ENCODE measurements at places on chromosomes 2 and 18.
A peak's percentile ranks its signal among the peaks of the same experiment; 100 is the strongest.

- no peak for DNase-seq
These were observed 534.9 kb upstream of the TNP1 start for GRCh38 chr2:217394510-217395351.

DNA sequence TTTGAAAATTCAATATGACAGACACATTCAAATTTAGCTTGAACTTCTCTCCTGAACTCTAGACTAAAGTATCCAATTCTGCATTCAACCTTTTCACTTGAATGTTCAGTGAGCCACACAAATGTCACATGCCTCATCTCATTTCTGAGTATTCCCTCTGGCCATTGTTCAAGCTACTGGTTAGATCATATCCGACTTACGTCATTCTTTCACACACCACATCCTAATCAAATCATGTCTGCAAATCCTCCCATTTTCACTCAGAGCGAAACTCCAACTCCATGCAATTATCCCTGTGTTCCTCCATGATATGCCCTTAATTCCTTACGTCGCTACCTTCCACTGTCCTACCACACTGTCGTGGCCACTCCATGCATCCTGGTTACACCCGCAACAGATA lies 425.1 kb downstream of the CBLN2 start:
- DNase-seq: no peak

DNA sequence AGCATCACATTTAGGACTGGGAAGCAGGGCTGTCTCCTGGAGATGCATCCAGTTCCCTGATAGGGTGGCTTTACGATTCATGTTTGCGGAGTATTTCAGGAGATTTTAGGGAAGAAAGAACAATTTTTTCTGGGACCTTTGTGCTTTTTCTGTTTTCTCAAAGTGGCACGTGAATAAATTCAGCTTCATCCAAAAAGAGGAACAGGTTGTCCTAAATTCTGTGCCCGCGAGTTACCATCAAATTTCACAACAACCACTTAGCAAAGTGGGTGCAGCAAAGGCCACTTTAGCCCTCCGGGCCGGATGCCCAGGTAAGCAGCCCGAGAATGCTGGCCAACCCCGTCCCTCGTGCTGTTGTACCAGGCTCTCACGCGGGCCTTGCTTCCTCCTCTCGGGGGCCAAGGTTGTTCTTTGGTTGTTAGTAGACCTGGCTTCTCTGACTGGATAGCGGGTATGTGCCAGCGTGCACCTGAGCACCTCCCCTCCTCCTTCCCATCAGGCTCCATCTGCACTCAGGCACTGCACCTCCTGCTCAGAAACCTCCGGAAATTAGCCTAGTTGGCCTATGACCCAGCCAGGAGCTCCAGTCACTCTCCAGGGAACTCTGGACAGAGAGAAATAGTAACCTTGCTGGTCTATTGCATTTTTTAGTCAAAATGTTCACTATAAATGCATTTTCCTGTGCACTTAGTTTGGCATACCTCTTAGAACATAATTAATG lies 83.0 kb downstream of the CMPK2 start:
- DNase-seq: no peak

DNA sequence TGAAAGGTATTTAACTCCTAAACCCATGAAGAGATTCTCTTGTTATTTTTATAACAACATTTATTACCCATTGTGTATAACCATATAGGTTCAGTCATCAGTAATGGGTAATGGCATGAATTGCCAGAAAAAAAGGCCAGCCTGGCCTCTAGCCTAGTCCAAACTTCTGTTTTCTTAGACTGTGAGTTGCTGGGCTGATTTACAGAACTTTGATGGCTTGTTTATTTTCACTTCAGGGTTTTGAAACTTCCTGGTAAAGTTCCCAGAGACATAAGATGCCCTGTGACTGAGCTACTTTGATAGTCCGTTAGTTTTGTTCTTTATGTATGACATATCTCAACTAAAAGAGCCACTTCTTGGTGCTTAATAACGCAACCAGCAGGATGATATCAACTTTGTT lies 164.8 kb downstream of the METTL4 start:
- DNase-seq: no peak

DNA sequence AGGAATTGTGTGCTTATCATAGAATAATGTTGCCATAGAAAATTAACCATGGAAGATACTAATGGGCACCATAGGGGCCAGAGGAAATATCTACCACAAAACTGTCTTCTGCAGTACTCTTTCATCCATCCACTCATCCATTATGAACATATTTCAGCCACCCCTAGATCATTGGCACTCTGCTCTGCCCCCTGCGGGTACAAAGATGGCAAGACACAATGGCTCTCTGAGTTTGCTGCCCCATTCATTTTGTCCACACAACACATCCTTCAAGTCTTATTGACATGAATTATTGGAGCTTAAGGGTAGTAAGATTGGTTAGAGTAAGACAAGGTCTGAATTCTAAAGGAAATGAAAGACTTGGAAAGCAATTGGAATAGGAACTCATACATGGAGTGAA lies 1224.7 kb upstream of the CELF4 start:
- peak; percentile 4 for DNase-seq

DNA sequence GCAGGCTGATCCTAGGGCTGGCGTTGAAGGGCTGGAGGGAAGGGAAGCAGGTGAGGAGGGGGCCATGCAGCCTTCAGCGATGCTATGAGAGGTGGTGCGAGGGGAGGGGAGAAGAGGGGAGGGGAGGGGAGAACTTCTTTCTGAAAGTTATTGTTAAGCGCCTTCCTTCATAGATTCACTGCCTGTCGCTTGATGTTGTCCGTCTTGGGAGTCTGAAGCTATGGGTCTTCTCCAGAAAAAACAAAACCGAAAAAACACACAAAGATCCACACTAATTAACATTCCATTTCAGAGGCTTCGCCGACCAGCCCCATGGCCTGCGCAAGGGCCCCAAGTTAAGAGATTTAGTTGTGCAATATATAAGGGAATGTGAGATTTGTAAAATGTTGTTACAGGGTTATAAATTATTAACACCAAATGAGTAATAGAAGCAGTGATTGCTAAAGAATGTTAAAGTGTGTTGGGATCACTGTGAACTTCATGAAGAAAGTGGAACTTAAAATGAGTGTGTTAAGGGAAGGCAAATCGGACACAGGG lies 758 bp downstream of the CFAP221 start:
- no peak for DNase-seq

DNA sequence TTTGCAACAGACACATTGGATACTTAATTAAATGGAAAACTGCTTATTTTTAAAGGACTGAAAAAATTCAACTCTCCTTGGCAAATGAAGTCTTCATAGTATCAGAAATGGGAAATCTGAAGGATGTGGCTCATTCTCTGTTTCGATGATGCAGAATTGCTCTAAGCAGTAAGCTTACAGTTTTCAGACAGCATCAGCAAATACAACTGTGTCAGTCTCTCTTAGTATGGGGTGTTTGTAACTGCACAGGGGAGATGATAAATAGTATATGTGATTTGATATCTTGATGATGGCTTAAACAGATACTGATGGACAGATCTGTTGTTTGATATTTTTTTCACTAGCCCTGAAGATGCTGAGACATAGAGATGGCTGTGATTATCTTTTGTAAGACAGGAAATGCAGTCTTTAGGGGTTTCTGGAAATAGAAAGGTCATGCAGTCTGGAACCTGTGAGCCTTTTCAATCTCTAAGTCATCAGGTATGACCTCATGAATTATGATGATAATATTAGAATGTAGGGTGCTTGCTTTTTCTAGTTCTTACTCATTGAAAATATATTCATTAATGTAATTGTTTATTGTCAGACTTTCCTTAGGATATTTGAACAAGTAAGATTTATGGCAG lies 84.2 kb downstream of the SLC4A10 start:
- DNase-seq: no peak

- DNase-seq: no peak
These were observed 353.6 kb upstream of the ID2 start for GRCh38 chr2:8328217-8328616.

GRCh38 chr2:55500025-55500424 lies 19.5 kb upstream of the CFAP36 start:
- DNase-seq: no peak

GRCh38 chr2:163665817-163666216 lies 70.0 kb downstream of the FIGN start:
- no peak for DNase-seq

DNA sequence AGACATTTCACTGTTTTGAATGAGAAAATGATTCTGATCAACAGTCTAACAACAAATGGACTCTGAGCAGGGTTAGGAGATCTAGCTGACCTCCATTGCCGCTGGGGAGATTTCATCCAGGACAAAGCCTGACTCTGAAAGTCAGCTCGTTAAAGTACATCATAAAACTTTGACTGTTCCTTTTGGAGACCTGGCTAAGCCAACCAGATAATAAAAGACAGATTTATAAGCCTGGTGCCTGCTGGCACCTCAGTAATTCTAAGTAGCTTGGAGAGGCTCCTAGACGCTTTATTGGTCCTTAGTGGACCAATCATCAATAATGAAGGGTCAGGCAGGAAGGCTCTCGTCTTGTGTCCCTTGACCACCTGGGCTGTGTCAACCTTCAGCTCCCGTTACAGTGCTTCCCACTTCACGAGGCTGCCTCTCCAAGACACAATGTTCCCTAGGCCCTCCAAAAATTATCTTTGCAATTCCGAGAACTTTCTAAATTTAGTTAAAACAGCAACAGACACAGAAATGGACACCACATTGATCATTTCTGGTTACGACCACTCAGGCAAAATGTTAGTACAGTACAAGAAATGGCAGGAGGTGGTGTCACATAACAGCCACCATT lies 47.9 kb upstream of the PMAIP1 start:
- no peak for DNase-seq

GRCh38 chr18:35672897-35673296 lies 91.4 kb downstream of the GALNT1 start:
- no peak for DNase-seq

DNA sequence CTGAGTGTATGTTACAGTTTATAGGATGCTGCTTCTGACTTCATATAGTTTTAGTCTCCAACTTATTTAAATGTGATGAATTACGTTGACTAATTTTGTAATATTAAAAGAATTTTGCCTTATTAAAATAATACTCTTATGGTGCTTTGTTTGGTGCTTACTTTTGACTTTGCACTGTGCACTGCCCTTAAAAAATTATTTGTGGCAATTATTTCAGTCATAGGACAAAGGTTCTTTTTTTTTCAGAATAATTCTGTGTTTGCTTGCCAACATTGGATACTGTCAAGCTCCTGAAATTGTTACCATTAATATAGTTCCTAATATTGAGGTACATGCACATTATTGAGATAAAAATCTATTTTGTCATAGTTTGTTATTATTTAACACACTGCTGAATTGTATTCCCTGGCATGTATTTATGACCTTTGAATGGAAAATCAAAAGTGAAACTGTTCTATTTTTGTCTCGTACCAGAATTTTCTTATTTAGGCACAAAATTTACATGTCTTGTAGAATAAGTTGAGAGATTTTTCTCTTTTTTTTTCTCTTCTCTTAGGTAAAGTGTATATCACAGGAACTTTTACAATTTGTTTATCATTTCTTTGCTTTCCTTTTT lies 572.8 kb upstream of the KLHL29 start:
- DNase-seq: no peak

GRCh38 chr18:36152781-36153180 lies 23.1 kb downstream of the ELP2 start:
- DNase-seq: no peak

DNA sequence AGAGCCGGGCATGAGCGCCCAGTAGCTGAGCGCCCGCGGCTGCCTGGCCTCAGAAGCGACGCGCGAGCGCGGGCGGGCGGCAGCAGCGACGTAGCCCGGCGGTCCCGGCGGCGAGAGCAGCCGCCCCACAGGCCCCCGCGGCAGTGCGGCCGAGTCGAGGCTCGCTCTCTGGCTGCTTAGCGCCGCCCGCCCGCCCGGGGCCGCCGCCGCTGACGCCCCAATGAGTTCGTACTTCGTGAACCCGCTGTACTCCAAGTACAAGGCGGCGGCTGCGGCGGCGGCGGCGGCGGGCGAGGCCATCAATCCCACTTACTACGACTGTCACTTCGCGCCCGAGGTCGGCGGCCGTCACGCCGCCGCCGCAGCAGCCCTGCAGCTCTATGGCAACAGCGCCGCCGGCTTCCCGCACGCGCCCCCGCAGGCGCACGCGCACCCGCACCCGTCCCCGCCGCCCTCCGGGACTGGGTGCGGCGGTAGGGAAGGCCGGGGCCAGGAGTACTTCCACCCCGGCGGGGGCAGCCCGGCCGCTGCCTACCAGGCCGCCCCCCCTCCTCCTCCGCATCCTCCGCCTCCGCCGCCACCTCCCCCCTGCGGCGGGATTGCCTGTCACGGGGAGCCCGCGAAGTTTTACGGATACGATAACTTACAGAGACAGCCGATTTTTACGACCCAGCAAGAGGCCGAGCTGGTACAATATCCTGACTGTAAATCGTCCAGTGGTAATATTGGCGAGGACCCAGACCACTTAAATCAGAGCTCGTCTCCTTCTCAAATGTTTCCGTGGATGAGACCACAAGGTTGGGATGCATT lies 847 bp downstream of the HOXD8 start:
- no peak for DNase-seq

DNA sequence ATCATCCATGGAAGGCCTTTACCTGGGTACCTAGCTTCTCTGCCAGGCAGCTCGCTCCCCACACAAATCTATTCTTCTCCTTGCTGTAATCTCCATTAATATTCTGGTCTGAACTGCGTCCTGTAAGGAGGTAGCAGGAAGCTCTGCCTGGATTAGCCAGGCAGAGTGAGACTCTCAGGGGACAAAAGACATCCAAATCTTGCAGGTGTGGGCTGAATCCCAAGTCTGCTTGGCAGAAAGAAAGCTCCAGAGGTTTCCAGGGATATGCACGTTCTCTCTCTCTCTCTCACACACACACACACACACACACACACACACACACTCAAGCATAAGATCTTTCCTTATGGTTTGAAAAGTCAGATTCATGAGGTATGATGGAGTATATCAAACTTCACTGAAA lies 66.5 kb downstream of the THNSL2 start:
- no peak for DNase-seq

DNA sequence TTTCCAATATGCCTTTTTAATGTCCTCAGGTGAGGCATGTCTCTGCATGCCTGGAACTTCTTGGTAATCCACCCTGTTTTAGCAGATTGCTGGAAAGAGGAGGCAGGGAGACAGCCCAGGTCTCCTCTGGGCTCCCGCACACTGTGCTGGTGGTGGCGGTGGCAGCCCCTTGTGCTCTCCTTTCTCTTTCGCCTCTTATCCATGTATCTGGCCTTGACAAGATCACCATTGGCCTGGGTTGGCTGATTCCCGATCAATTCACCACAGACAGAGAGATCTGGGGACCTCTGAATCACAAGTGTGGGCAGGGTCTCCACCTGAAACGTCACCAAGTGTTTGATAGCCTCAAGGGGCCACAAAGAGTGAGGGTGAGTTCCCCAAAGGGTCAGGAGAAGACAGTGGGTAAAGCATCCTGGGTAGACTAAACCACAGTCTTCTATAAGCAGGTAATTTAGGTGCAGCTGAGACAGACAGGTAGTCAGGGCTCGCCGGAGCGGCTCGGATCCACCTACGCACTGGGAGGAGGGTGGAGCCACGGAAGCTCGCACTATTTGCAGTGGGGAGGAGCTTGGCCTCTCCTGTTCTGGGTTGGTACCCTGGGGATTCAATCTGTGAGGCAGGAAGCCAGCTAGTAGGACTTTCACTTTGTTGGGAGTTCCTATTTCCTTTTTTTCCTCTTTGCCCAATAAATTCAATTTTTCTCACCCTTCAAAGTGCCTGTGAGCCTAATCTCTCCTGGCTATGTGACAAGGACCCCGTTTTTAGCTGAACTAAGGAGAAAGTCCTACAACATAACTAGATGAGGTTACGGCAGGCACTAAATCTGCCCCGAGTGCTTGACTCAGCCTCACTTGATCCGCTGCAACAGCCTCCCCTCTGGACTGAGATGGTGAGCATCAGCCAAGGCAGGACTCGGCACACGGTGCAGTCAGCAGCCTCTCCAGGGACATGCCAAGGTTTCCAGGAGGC lies 57.6 kb downstream of the SLC4A3 start:
- no peak for DNase-seq
